ENCODE measurements at places on chromosomes 16 and 17. TPM values are rescaled to one million over a fixed set of nuclear protein-coding genes. Genes with fewer than 3 reads are reported as not detected.

KIF18B gene
- total RNA-seq, result 0.09 TPM

PRAC1 gene
- total RNA-seq, result not detected

KLHL10 gene
- 0.43 TPM for total RNA-seq

RHBDL3 gene
- total RNA-seq, result under 0.01 TPM

LHX1 gene
- not detected for total RNA-seq

RAB11FIP3 gene
- total RNA-seq, result 14.2 TPM

CMTM2 gene
- total RNA-seq, result not detected

LUC7L3 gene
- total RNA-seq, result 23.1 TPM

TMEM208 gene
- 59.6 TPM for total RNA-seq

STXBP4 gene
- total RNA-seq, result 5.5 TPM

SLFN14 gene
- total RNA-seq, result not detected

TMEM98 gene
- total RNA-seq, result 215 TPM

WWP2 gene
- total RNA-seq, result 12.9 TPM

PNMT gene
- total RNA-seq, result not detected

EXOC7 gene
- 78.6 TPM for total RNA-seq

IGF2BP1 gene
- total RNA-seq, result 1.1 TPM

KCNJ12 gene
- total RNA-seq, result 2.3 TPM

TPSAB1 gene
- not detected for total RNA-seq

CRLF3 gene
- 9.5 TPM for total RNA-seq

FOXL1 gene
- total RNA-seq, result 2.7 TPM

ICAM2 gene
- 3.1 TPM for total RNA-seq

MARCHF10 gene
- not detected for total RNA-seq

RAPGEFL1 gene
- total RNA-seq, result 1.8 TPM

GDPD1 gene
- 1.0 TPM for total RNA-seq

CLEC3A gene
- total RNA-seq, result not detected

SLFN12 gene
- total RNA-seq, result 19.6 TPM

TBC1D26 gene
- under 0.01 TPM for total RNA-seq
